ENCODE measurements at places on chromosomes 5 and 9.

DNA sequence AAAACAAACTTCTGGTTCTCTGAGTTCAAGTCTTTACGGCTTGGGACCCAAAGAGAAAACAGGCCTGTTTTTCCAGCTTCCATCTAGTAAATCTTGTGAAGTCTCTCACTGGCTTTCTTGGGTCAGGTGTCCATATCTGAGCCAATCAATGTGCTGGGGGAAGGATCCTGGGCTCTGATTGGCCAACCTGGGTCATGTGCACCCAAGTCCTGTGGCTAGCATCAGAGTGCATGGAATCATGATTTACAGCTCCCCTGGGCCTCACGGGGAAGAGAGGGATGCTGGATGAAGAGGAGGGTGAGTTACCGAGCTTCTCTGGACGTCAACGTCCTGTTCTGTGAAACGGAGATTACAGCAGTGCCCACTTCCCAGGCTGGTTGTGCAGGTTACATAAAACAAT lies 19.4 kb downstream of the CXCL14 start:
- no peaks in the 10 kb centered on the region for H3K36me3 ChIP-seq
- H3K27me3 ChIP-seq, result no peaks in the 10 kb centered on the region
- H3K27ac ChIP-seq, result no peak overlapping the region
- H3K4me3 ChIP-seq, result no peak overlapping the region
- H3K4me1 ChIP-seq, result no peaks in the 10 kb centered on the region
- no peak for DNase-seq

DNA sequence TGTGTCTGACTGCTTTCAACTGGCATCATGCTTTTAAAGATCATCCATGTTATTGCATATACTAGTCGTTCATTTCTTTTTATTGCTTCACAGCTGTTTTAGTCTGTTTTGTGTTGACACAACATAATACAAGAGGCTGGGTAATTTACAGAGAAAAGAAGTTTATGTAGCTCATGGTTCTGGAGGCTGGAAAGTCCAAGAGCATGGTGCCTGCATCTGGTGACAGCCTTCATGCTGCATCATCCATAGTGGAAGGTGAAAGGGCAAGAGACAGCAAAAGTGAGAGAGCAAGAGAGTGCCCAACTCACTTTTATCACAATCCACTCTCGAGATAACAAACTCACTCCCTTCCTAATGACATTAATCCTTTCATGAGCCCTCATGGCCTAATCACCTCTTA lies 198.4 kb downstream of the NSG2 start:
- H3K27ac ChIP-seq, result no peak overlapping the region
- DNase-seq, result no peak
- no peaks in the 10 kb centered on the region for H3K27me3 ChIP-seq
- no peaks in the 10 kb centered on the region for H3K36me3 ChIP-seq
- no peaks in the 10 kb centered on the region for H3K4me1 ChIP-seq

GRCh38 chr5:131245312-131245711 lies 18.5 kb upstream of the CDC42SE2 start:
- H3K36me3 ChIP-seq, result no peaks in the 10 kb centered on the region
- no peaks in the 10 kb centered on the region for H3K27me3 ChIP-seq
- H3K27ac ChIP-seq, result no peak overlapping the region
- H3K4me1 ChIP-seq, result no peaks in the 10 kb centered on the region
- H3K4me3 ChIP-seq, result no peak overlapping the region

- H3K4me1 ChIP-seq, result no peaks in the 10 kb centered on the region
- H3K4me3 ChIP-seq, result no peak overlapping the region
- DNase-seq, result no peak
- H3K27me3 ChIP-seq, result no peaks in the 10 kb centered on the region
- no peak overlapping the region for H3K27ac ChIP-seq
- H3K36me3 ChIP-seq, result no peaks in the 10 kb centered on the region
Measured at GRCh38 chr5:107184871-107185270, 485.9 kb downstream of the EFNA5 start.

DNA sequence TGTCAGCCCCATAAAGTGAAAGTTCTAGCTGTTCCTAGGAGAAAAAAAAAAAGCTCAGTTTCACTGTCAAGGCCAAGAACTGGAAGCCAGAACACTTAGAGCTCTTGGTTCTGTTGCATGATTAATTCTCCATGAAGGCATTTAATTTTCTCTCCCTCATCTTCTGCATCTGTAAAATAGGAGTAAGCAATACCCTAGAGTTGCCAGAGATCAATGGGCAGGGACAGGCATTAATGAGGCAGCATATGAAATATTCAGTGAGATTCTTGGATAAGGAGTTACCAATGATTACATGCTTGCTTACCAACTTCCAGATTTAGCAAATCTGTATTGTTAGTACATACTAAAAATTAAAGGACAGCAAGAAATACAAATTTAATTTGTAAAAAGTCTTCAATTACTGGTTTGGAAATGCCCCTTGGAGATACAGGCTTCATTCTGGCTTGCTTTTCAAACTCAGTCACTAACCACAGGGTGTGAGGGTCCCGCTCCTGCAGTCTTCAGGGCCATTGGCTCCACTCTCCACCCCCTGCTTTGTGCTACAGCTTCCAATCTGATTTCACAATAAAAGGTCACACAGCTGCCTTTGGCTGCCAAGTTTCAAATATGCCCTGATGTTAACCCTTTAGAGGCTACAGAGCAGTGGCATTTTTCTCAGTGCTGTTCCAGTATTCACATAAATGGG lies 624.6 kb downstream of the BNC2 start:
- peaks cover 5% of the 10 kb centered on the region for H3K4me1 ChIP-seq
- H3K27ac ChIP-seq, result peak overlapping the region; percentile 61
- H3K36me3 ChIP-seq, result no peaks in the 10 kb centered on the region
- no peaks in the 10 kb centered on the region for H3K27me3 ChIP-seq
- H3K4me3 ChIP-seq, result no peak overlapping the region
- DNase-seq, result no peak

GRCh38 chr9:125683486-125683885 lies 23.5 kb downstream of the MAPKAP1 start:
- H3K4me3 ChIP-seq, result no peak overlapping the region
- H3K36me3 ChIP-seq, result no peaks in the 10 kb centered on the region
- H3K27me3 ChIP-seq, result no peaks in the 10 kb centered on the region
- peaks cover 5% of the 10 kb centered on the region for H3K4me1 ChIP-seq
- H3K27ac ChIP-seq, result no peak overlapping the region
- no peak for DNase-seq

All from ovary (tissue), 10 donors.